Gastrocnemius medialis (tissue), 4 donors: ENCODE measurements at places on chromosomes 5 and 9. TPM values are rescaled to one million over a fixed set of nuclear protein-coding genes. Genes with fewer than 3 reads are reported as not detected.

- DNase-seq, result peak; percentile 77
Measured at GRCh38 chr9:97518909-97519307, 17.4 kb downstream of the TMOD1 start.

- DNase-seq, result no peak
Measured at GRCh38 chr9:73141282-73141681, 10.4 kb upstream of the ANXA1 start.

DNA sequence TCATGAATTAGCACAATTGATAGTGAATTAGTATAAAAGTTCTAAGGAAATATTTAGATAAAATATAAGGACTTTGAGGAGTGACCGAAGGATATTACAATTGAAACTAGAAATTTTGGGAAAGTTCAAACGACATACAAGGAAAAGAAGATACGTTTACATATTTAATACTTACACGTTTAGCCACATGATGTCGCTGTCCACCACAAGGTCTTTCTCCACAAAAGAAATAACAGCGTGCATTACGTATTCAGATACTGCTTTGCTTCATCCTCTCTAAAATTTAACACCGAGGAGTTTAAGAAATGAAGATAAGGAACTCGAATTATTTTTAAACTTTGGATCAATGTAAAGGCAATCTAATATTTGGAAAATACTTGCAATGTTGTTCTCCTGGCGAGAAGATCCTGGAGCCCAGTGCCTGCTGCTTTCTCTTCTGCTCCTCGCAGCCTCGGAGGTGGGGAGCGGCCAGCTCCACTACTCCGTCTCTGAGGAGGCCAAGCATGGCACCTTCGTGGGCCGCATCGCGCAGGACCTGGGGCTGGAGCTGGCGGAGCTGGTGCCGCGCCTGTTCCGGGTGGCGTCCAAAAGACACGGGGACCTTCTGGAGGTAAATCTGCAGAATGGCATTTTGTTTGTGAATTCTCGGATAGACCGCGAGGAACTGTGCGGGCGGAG is at the start of gene PCDHA3:
Gene PCDHA3, plus strand, starts transcription at position 242 of the 678 bp plus-strand sequence.
- no peak for DNase-seq

DNA sequence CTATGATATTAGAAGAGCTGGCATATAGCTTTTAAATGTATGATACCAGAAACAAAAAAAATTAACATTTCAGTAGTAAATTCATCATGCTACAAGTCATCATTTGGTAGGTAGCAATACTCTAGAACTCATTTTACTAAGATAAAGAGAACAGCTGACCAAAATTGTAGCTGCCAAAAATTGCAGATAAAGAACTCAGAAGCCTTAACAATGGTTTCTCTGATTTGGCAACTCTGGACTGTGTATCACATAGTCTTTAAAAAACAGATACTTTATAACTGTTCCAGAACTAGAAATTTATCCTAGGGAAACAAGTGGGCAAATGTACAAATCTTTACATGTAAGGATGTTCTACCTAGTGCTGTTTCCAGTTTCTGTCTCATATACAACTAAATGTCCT is 33.9 kb downstream of the ZFR start:
- no peak for DNase-seq

DNA sequence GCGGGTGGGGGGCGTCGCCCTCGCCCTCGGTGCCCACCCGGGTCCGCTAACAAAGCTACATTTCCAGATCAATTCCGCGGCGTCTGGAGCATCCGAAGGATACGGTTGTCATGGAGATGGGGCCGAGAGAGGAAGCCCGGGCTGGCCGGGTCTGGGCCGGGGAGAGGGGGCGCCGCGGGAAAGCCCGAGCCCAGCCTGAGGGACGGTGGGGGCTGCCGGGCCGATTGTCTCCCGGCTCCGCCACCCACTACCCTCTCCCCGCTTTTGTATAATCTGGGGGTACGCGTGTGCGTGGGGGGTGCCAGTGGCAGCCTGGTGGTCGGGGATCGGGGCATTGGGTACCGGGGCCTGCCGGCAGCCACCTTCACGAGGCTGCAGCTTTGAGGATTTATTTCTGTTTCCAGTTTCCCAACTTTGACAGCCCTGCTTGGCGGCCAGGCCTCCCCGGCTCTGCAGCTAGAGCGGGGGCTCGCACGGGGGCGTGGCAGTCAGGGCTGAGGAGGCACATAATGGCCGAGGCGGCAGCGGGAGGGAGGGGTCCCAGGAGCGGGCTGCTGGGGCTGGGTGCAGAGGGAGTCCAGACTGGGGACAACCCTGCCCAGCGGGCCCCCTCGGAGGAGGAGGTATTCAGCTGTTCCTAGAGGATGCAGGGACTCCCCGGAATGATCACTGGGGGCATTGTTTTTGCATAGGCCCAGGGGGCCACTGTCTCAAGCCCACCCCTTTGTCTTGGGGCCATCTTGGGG is 626 bp downstream of the PSD2 start:
- no peak for DNase-seq

- DNase-seq, result no peak
Measured at GRCh38 chr5:5039918-5040317, 100.2 kb upstream of the ADAMTS16 start.

- no peak for DNase-seq
Measured at GRCh38 chr5:72878854-72879253, 62.4 kb downstream of the TNPO1 start.

DNA sequence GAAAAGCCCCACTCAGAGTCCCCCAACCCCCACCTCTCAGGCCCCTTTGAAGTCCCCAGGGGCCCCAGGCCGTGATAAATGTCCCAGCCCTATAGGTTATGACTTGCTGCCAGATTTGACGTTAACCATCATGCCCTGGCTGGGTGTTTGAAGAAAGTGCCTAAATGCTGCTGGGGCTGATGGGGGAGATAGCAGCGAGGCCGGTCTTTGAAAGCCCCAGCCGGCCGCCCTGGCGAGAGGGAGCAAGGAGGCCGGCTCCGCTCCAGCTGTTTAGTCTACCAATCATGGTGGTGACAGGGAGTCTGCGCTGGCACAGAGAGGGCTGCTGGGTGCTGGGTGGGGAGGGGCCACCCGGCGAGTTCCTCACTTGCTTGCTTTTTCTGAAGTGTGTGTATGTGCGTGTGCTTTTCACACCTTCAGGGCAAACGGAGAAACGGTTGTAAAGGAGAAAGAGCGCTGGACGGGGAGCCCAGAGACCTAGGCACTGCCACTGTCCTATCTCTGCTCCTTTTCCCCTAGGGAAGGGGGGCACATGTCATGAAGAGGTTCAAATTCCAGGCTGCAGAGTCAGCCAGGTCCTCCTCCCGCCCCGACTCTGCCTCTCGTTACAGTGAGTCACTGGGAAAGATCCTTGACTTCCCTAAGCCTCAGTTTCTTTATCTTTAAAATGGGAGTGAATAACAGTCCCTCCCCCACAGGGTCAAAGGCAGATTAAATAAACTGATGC is 126.1 kb upstream of the HAND1 start:
- DNase-seq, result no peak

DNA sequence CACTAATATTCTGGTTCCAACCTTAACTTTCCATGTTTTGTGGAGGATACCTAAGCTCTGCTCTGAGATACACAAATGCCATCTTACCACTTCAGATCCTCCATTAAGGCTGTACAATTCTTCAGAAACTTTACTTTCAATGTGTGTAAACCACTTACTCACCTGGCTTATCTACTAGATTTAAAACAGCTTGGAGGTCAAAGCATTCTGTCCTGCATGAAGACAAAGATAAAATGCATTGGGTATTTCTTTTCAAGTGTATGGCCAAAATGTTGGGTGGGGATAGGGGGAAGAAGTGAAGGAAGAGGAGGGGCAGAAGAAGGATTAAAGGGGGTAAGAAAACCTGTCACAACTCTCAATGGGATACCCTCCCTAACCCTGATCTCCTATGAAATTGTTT is 939 bp downstream of the GOLGA1 start:
- no peak for DNase-seq

- DNase-seq, result no peak
Measured at GRCh38 chr5:176610435-176610773, 448 bp upstream of the GPRIN1 start.

FOXD4L6 gene
- not detected for total RNA-seq

DNA sequence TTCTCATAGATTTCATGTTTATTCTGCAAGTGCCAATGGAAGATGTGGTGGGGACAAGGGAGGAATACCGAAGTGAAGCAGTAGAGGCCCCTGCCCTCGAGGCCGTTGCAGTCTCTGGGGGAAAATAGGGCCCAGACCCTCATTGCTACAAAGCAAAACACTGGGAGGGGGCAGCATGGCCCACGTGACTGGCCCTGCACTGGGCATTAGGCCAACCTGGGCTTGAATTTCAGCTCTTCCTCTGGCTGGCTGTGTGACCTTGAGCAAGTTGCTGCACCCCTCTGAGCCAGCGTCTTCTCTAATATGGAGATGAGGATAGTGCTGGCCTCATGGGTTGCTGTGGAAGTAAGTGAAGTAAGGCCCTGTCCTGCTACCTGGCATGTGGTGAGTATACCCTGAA is 709 bp upstream of the SYNPO start:
- DNase-seq, result no peak

TLX3 gene
- not detected for total RNA-seq

GRCh38 chr5:93909356-93909755 is 168.0 kb upstream of the POU5F2 start:
- no peak for DNase-seq

SPATA31A3 gene
- total RNA-seq, result not detected

GRCh38 chr5:14451871-14452270 is 129.7 kb upstream of the OTULINL start:
- DNase-seq, result no peak

GRCh38 chr5:97452646-97453045 is 269.6 kb upstream of the RIOK2 start:
- no peak for DNase-seq

GRCh38 chr9:2378816-2379215 is 242.8 kb upstream of the VLDLR start:
- no peak for DNase-seq

- no peak for DNase-seq
Measured at GRCh38 chr9:78015241-78015640, 16.4 kb downstream of the GNAQ start.

DNA sequence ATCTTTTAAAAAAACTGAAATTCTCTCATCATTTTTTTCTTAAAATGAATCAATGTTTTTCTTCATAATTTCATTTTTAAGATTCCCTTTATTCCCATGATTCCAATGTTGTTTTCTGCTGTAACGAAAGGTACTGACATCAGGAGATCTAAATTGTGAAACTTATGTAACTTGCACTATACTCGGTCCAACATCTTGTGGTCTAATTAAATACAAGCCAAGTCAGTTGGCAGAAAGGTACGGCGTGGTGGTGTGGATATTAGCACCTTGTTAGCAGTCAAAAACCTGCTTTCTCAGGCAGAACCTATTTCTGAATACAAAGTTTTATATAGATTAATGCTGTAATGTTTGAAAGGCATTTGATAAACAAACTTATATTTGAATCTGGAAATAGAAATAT is 20.1 kb downstream of the RORB start:
- DNase-seq, result no peak

SH3GL2 gene
- total RNA-seq, result not detected

- DNase-seq, result no peak
Measured at GRCh38 chr5:43043400-43043756, 3.3 kb upstream of the ANXA2R start.

GRCh38 chr9:85859765-85860164 is 81.2 kb upstream of the NAA35 start:
- DNase-seq, result no peak

RBM27 gene
- total RNA-seq, result 13.4 TPM

FIBCD1 gene
- total RNA-seq, result not detected

- no peak for DNase-seq
Measured at GRCh38 chr5:115857626-115858349, 16.1 kb downstream of the AP3S1 start.

GRCh38 chr5:90233476-90233875 is 176.1 kb downstream of the CETN3 start:
- DNase-seq, result no peak

SH3GLB2 gene
- 46.6 TPM for total RNA-seq

TRUB2 gene
- total RNA-seq, result 18.1 TPM

KIF27 gene
- 2.4 TPM for total RNA-seq

GRCh38 chr5:125699860-125700259 is 723.3 kb upstream of the GRAMD2B start:
- no peak for DNase-seq
